ENCODE measurements at places on chromosomes 12 and 14.

- no peak for DNase-seq
Observed at GRCh38 chr12:51263341-51263740, 6.9 kb downstream of the SMAGP start.

DNA sequence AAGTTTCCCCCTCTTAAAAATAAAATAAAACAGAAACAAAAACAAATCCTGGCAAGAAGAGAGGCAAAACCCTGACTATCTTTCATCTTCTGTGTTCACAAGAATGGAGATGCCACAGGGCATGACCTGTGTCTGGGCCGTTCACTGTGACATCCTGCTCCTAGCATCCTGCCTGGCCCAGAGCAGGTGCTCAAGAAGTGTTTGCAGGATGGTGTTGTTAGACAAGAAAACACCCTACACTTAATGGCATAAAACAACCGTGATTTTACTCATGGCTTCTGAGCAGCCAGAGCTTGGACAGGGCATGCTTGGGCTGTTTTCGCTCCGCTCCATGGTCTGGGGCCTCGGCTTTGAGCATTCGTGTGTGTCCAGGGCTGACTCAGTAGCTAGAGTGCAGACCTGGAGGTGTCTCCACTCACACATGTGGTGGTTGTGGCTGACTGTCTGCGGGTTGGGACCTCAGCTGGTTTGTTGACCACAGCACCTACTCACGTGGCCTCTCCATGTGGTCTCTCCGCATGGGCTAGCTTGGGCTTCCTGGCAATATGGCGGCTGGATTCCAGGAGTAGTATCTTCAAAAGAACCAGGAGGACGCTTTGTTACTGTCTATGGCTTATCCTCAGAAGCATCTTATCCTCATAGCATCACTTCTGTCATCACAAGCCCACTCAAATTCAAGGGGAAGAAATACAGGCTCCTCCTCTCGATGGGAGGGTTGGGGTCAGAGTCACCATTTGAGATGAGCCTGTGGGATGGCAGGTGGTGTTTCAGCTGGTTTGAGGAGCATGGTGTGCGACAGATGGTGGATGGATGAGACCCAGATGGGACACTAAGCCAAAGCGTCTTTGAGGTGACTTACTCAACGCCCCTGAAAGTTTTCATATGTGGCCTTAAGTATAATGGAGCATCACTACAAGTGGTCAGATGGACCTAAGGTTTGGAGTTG is 33.2 kb upstream of the FZD10 start:
- DNase-seq = no peak

DNA sequence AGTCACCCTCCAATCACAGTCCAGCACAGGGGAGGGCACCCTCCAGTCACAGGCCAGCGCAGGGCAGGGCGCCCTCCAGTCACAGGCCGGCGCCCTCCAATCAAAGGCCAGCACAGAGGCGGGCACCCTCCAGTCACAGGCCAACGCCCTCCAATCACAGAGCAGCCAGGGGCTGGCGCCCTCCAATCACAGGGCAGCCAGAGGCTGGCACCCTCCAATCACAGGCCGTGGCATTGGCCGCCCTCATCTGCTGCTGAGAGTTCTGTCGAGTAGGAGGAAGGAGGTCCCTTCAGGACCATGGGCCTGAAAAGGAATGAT is 26.6 kb downstream of the DDX51 start:
- DNase-seq = no peak

- no peak for DNase-seq
Observed at GRCh38 chr12:43964033-43964432, 128.2 kb downstream of the TMEM117 start.

- DNase-seq = no peak
Observed at GRCh38 chr12:27575762-27576118, 51.7 kb downstream of the PPFIBP1 start.

DNA sequence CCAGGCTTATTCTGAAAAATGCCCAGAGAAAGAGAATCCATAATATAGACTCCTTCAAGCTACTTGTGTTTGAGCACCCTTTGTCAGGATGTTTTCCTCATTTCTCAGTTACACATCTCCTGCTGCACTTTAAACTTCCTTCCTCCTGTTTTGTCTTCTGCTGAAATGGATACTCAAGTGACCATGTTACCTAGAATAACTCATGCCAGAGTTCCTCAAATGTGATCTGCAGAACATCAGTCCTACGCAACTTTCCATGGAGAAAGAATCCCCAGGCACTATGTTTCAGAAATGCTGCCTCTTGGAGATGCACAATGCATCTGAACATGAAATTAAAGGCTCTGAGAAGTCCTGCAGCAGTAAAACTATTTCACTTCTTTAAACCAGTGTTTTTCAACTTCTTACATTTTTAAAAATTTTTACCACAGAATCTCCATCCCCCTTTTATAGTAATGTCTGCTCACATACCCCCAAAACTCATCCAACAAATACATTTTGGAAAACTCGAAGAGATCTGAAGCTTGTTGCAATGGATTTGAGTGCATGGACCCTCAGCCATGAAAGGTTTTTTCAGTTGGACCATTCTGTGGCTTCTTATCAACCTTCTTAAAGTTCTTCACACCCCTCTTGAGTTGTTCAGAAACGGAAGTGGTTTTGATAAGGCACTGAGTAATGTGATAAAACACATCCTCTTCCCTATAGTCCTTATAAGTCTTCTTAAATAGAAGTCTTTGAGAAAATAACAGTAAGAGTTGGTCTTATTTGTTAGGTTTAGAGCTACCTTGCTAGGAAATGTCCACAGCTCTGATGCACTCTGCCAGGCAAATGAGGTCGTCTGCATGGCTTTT is 84.5 kb upstream of the KCNA1 start:
- DNase-seq = no peak

DNA sequence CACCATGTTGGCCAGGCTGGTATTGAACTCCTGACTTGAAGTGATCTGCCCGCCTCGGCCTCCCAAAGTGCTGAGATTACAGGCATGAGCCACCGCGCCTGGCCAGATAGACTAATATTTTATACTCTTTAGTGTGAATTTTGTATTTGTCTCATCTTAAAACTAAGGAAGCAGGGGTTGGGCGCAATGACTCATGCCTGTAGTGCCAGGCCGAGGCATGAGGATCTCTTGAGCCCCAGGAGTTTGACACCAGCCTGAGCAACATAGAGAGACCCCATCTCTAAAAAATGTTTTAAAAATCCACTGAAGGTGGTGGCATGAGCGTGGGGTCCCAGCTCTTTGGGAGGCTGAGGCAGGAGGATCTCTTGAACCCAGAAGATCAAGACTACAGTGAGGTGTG is 9.0 kb downstream of the DYNC1H1 start:
- DNase-seq = no peak

GRCh38 chr12:130787445-130788410 is 51.3 kb downstream of the STX2 start:
- DNase-seq = no peak

- DNase-seq = no peak
Observed at GRCh38 chr12:27779416-27779919, 565 bp upstream of the KLHL42 start.

- no peak for DNase-seq
Observed at GRCh38 chr12:111412007-111412829, 6.5 kb downstream of the SH2B3 start.

GRCh38 chr14:68231898-68232297 is 412.3 kb downstream of the RAD51B start:
- no peak for DNase-seq

DNA sequence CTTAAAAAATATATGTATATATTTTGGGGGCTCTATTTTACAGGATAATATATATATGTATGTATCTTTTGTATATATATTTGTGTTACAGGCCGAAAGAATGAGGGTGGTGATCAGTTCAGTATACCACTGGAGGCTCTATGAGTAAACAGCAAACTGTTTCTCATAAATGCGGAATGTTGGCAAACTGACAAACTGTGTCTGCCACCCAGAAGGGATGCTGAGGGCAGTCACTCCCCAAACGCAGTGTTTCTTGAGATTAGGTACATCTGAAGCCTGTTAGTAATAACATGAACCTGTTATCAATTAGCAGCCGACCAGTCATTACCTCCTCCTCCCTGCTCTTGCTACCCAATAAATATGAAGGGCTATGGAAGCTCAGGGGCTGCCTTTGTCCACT is 20.8 kb downstream of the TNFAIP2 start:
- no peak for DNase-seq

DNA sequence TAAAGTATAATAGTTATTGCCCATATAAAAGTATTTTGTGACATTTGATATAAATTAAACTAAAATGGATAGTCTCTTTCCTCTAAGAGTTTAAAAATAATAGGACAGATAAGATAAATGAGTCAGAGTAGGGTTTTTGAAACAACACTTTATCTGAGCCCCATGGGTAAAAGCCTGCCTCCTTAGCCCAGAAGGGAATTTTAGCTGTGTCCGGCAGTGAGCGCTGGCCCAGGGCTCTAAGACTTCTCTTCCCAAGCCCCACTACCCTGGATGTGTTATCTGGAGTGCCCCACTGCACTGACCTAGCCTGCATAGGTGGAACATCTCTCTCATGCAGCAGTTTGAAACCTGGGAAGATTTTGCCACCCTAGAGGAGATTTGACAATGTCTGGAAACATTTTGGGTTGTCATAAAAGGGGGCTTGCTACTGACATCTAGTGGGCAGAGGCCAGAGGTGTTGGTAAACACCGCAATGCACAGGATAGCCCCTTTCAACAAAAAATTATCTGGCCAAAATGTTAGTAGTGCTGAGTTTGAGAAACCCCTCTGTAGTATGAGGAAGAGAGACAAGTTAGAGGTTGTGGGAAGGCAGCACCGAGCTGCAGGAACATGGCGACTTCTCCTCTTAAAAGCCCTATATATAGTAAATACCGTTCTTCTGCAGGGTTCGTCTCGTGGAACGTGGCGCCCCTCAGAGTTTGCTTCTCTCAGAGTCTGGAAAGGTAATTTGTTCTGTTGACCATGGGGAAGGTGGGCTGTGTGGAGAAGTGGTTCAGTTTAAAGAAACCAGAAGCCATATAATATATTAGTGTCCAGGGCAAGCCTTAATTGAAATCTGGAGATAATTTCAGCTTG is 29.3 kb upstream of the ATF1 start:
- peak; percentile 7 for DNase-seq

GRCh38 chr14:97703006-97703760 is 906.0 kb downstream of the VRK1 start:
- peak; percentile 45 for DNase-seq

GRCh38 chr12:100840748-100841147 is 46.2 kb downstream of the ANO4 start:
- no peak for DNase-seq

DNA sequence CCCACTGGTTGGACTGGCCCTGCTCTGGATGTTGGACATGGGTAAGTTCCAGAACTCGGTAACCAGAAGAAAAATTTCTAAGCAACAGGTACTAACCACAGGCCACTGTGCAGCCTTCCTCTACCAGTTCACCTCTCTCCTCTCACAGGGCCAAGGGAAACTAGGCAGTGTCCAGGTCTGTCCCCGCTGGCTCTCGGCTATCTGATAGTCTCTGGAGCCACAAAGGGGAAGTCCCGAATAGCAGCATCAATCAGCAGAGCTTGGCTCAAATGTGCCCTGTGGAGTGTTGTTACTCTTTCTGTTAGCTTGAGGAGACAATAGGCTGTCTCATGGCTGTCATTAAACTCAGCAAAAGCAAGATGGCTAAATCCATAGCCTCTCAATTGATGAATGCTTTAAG is 73.2 kb downstream of the TSPAN11 start:
- DNase-seq = no peak

GRCh38 chr14:26204728-26205479 is 392.9 kb downstream of the NOVA1 start:
- no peak for DNase-seq

- DNase-seq = no peak
Observed at GRCh38 chr12:49665384-49665783, 41.8 kb downstream of the FMNL3 start.

DNA sequence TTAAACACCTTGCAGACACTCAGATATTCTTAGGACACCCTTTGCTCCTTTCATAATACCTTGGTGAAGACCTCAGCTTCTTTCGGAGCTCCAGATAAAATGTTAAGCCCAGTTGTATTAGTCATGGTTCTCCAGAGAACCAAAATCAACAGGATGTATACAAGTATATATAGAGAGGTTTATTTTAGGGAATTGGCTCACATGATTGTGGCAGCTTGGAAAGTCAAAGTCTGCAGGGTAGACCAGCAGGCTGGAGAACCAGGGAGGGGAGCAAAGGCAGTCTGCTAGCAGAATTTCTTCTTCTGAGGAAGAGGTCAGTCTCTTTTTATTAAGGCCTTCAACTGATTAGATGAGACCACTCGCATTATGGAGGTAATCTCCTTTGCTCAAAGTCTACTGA is 6.9 kb upstream of the IGF1 start:
- DNase-seq = no peak

DNA sequence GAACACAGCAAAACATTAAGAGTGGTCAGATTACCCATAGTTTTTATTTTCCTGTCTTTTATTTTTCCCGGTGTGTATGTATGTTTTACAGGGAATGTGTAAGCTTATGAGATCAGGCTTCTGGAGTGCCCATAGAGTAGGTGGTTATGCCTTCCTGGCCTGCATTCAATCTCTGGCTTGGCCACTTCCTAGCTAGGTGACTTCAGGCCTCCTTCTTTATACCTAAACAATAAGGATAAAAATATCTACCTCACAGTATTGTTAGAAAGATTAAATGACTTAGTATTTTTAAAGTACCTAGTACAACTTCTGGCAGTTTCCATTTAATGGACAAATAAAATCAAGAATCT is 42.4 kb downstream of the ITPR2 start:
- DNase-seq = no peak

DNA sequence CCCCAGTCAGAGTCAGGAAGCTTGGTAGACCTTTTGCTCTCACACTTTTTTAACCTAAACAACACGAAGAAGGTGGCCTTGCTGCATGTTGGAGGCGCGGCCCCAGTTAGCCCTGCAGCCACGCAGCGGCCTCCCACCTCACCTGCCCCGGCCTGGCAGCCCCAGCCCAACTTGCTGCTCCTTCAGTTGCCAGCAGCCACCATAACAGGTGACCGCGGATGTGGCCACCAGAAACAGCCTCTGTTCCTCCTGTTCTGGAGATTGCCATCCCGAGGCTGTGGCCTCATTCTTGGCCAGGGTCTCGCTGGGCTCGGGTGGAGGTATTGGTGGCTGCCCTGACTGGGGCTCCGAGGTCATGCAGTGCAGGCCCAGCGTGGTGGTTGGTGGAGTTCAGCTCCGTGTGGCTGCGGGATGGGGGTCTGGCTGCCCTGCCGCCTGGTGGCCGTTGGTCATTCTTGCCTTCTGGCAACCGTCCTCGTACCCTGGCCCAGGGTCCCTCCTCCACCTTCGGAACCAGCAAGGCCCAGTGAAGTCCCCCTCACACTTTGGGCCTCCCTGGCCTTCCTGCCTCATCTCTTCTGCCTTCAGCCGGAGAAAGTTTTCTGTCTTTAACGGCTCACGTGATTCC is 20.7 kb upstream of the TEX22 start:
- DNase-seq = no peak

Data from CD8-positive, alpha-beta memory T cell (primary cell).